ENCODE measurements at places on chromosomes 6 and 20. TPM values are rescaled to one million over a fixed set of nuclear protein-coding genes. Genes with fewer than 3 reads are reported as not detected.

The C2 gene
- 0.82 TPM for total RNA-seq

The TCEA2 gene
- total RNA-seq: 123 TPM

The CGA gene
- total RNA-seq: not detected

The C20orf202 gene
- total RNA-seq: 0.92 TPM

DNA sequence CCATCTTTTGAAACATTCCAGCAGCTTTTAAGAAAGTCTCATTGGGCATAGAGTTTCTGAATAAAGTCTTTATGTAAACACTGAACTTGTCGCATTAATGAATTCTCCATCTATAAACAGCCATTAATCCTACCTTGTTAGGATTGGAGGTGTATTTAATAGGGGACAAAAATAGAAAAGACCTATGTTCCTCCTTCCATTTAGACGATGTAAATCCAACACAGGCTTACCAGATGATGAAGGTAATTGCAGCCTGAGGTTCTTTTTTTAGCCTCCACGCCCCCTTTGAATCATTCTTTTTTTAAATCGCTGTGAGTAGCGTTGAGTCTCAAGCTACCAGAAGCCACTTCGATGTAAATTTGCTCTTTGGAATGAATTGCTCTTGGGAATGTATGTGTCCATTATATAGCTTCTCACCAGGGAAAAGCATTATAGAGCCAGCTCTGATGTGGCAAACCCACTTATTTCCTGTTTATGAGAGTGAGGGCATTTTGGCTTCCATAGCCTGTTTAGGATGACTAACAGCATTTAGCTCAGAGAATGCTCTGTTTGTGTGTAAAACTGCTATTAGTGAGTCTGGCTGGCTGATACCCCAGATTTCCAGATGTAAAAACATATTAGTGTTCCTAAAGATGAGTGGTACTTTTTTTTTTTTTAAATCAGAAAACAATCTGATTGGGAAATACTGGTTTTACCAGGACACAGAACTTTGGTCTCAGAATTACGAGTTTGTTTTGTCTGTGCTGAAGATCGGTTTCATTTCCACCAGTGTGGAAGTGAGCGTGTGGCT, 74.9 kb upstream of the CLDN20 start:
- no peak for DNase-seq

GRCh38 chr20:40855269-40855668, 166.2 kb upstream of the MAFB start:
- no peak for DNase-seq

- no peak for DNase-seq
Observed at GRCh38 chr20:8291873-8292272, 159.8 kb downstream of the PLCB1 start.

GRCh38 chr20:13173201-13173600, 47.9 kb upstream of the ISM1 start:
- no peak for DNase-seq

DNA sequence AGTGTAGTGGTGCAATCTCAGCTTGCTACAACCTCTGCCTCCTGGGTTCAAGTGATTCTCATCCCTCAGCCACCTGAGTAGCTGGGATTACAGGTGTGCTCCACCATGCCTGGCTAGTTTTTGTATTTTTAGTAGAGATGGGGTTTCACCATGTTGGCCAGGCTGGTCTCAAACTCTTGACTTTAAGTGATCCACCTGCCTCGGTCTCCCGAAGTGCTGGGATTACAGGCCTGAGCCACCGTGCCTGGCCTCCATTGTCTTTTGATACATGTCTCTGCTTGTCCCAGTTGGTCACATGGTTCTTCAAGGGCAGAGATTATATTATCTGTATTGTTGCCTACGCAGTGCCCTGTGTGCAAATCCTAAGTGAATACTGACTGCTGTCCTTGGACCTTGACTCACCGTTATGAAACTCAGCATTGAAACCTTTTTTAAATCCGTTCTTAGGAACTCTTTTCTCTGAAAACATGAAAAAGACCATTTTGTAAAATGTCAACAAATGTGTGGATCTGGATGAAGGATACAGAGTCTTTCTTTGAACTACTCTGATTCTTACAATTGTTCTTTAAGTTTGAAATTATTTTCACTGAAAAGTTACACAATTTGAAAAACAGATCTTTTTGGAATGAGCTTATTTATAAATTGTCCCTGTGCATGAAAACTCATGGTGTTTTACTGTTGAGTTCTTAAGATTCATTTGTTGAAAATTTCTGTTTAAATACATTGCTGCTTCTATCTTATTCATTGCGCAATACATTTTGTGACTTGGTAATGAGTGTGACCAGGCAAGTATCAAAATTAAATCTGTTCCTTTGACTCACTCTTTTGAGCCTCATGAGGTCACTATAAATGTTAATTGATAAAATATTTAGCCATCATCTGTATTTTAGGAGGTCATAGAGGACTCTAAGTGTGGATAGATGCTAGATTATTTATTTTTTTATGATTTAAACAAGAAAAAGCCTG, 293.5 kb downstream of the UTRN start:
- DNase-seq: no peak

- DNase-seq: no peak
Observed at GRCh38 chr20:16007962-16008361, 565.3 kb downstream of the KIF16B start.
